ENCODE measurements at places on chromosomes 13 and 19. TPM values are rescaled to one million over a fixed set of nuclear protein-coding genes. Genes with fewer than 3 reads are reported as not detected.

GRCh38 chr13:37701306-37701705, 102.7 kb upstream of the POSTN start:
- H3K27ac ChIP-seq: peak overlapping the region; percentile 84
- H3K36me3 ChIP-seq: no peaks in the 10 kb centered on the region
- no peaks in the 10 kb centered on the region for H3K27me3 ChIP-seq
- H3K4me1 ChIP-seq: peaks cover 11% of the 10 kb centered on the region

DNA sequence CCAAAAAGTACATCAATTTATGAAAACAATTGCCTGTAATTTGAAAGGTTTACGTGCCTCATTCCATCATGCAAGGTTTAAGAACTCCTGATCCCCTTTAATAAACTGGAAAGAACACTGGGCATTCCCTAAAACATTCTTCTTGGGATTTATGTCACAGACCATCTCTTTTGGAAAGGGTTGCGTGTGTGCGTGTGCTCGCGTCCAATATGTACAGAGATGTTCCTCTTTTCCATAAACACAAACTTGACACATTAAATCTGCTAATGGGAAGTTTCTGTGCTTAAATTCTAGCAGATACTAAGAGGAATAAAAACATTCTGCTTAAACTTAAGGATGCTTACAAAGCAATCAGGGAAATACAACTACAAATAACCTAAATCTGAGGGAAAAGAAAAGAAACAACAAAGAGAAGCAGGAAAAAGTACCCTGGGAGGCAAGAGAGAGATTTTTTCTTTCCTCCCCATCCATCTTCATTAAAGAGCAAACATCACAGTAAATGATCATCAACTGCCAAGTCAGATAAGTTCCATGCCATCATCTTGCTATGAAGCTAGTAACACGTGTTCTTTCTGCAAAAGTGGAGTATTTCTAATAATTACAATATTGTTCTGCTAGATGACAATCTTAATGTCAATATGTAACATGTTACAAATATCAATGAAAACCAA, 83.7 kb downstream of the STK24 start:
- no peak for DNase-seq
- no peaks in the 10 kb centered on the region for H3K36me3 ChIP-seq
- H3K4me3 ChIP-seq: no peak overlapping the region
- H3K27ac ChIP-seq: no peak overlapping the region

- H3K4me3 ChIP-seq: no peak overlapping the region
- H3K27me3 ChIP-seq: no peaks in the 10 kb centered on the region
- H3K27ac ChIP-seq: no peak overlapping the region
- no peak for DNase-seq
Observed at GRCh38 chr13:95247852-95248251, 53.4 kb downstream of the ABCC4 start.

- H3K36me3 ChIP-seq: peaks cover 9% of the 10 kb centered on the region
- peak; percentile 63 for DNase-seq
- H3K27me3 ChIP-seq: no peaks in the 10 kb centered on the region
- peak overlapping the region; percentile 81 for H3K4me3 ChIP-seq
Observed at GRCh38 chr13:110914331-110915056, 375 bp downstream of the ANKRD10 start.

DNA sequence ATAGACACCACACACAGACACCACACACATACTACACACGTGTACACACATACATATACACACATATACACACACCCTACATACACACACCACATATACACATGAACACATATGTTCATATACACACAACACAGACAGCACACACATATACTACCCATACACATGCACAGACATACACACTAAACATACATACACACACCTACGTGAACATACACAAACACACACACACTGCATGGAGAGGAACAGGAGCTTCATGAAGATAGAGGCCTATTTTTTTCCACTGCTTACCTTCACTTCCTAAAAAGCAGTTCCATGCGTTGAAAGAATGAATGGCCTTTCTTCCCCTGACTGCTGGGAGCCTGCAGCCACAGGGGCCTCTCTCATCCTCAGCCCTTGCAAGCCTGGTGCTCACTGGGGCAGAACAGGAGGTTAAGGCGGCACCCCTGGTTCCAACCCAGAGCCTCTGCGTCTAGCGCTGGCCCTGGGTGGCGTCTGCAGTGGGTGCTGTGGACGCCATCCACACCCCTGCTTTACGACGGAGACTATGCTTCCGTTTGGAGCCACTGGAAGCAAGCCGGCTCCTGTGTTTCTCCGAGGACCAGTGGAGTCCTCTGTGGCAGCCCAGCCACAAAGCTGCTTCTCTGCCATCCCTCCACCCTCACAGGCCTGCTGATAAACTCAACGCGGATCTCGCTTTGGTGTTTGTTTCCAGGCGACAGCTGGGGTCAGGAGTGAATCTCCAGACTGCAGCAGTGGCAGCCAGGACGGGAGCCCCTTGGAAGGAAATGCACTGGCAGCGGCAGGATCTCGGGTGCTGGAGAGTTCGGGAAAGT, 1.9 kb upstream of the RASA3 start:
- H3K27ac ChIP-seq: no peak overlapping the region
- no peak overlapping the region for H3K4me3 ChIP-seq
- H3K27me3 ChIP-seq: no peaks in the 10 kb centered on the region
- H3K36me3 ChIP-seq: no peaks in the 10 kb centered on the region
- no peak for DNase-seq

The OR7A5 gene
- not detected for total RNA-seq

- no peak overlapping the region for H3K4me3 ChIP-seq
- peaks cover 7% of the 10 kb centered on the region for H3K4me1 ChIP-seq
- DNase-seq: no peak
- H3K27me3 ChIP-seq: no peaks in the 10 kb centered on the region
Observed at GRCh38 chr13:44160591-44161191, 212.9 kb upstream of the SERP2 start.

- no peaks in the 10 kb centered on the region for H3K36me3 ChIP-seq
- H3K27me3 ChIP-seq: no peaks in the 10 kb centered on the region
- peak; percentile 17 for DNase-seq
- peak within 1 kb of the TSS; percentile 80 for H3K4me3 ChIP-seq
Observed at GRCh38 chr19:17718947-17719711, at the start of gene MAP1S. Gene MAP1S (plus strand): TSS chr19:17719480. CDS start chr19:17719503, 23 bp downstream.

DNA sequence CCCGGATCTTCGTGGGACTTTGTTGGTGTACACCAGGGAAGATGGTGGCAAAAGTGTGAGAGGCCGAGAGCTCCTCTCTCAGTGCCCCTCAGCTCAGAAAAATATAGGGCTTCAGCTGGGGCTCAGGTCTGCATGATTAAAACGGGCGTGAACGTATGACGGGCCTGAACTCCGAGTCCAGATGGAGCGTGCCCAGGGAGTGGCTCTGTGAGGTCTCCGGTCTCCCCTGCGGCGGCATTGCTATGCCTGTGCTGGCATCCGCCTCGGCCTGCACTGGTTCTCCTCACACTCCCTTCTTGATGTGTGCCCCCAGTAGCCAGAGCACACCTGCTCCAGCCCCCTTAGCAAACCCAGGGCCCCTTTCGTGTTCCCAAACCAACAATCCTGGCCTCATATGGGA, 82.0 kb downstream of the TEX29 start:
- H3K27ac ChIP-seq: no peak overlapping the region
- no peak for DNase-seq
- H3K4me1 ChIP-seq: no peaks in the 10 kb centered on the region
- no peak overlapping the region for H3K4me3 ChIP-seq
- peaks cover 2% of the 10 kb centered on the region for H3K27me3 ChIP-seq
- no peaks in the 10 kb centered on the region for H3K36me3 ChIP-seq

The IFI30 gene
- total RNA-seq: 2.3 TPM

DNA sequence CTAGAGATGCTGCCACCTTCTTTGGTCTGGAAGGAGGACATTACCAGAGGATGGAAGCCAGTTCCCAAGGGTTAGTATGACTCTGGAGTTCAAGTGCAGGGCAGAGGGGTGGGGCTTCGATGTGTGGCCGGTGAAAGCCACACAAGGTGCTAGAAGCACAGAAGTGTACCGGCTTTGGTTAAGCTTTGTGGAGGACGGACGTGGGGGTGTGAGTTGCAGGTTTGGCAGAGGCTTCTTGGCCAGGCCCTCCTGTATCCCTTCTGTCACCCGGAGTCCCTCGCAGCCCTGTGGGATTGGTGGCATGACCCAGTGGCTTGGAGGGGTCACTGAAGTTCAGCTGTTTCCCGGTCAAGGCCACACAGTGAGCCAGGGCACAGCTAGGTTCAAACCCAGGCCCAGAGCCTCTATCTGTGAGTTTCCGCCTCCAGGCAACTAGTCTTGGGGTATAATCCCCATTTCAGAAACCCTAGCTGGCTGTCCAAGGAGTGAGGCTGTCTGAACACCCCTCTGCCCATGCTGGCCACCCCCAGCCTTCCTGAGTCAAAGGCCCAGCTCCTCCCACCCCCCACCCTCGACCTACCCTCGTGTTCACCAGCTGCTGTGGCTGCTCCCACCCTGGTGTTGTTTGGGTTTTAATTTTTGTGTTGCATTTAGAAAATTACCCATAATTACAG, 4.6 kb upstream of the SSBP4 start:
- H3K36me3 ChIP-seq: no peaks in the 10 kb centered on the region
- peaks cover 44% of the 10 kb centered on the region for H3K4me1 ChIP-seq
- no peak overlapping the region for H3K4me3 ChIP-seq
- peak overlapping the region; percentile 15 for H3K27ac ChIP-seq
- H3K27me3 ChIP-seq: no peaks in the 10 kb centered on the region

GRCh38 chr13:26050568-26051230, 1.1 kb downstream of the SHISA2 start:
- H3K4me1 ChIP-seq: peaks cover 13% of the 10 kb centered on the region
- peak overlapping the region; percentile 62 for H3K27ac ChIP-seq
- H3K36me3 ChIP-seq: peaks cover 3% of the 10 kb centered on the region
- H3K27me3 ChIP-seq: no peaks in the 10 kb centered on the region

- H3K4me1 ChIP-seq: peaks cover 20% of the 10 kb centered on the region
- DNase-seq: peak; percentile 92
- H3K27ac ChIP-seq: peak overlapping the region; percentile 38
- no peaks in the 10 kb centered on the region for H3K27me3 ChIP-seq
- peaks cover 6% of the 10 kb centered on the region for H3K36me3 ChIP-seq
- H3K4me3 ChIP-seq: no peak overlapping the region
Observed at GRCh38 chr13:114078461-114079451, 53.7 kb downstream of the RASA3 start.

The LILRB3 gene
- not detected for total RNA-seq

- no peak overlapping the region for H3K4me3 ChIP-seq
- no peak for DNase-seq
- peaks cover 12% of the 10 kb centered on the region for H3K27me3 ChIP-seq
- no peaks in the 10 kb centered on the region for H3K4me1 ChIP-seq
- no peaks in the 10 kb centered on the region for H3K36me3 ChIP-seq
Observed at GRCh38 chr19:46030812-46031550, 8.1 kb upstream of the PGLYRP1 start.

The ZIC5 gene
- 0.17 TPM for total RNA-seq

The FAM216B gene
- not detected for total RNA-seq

DNA sequence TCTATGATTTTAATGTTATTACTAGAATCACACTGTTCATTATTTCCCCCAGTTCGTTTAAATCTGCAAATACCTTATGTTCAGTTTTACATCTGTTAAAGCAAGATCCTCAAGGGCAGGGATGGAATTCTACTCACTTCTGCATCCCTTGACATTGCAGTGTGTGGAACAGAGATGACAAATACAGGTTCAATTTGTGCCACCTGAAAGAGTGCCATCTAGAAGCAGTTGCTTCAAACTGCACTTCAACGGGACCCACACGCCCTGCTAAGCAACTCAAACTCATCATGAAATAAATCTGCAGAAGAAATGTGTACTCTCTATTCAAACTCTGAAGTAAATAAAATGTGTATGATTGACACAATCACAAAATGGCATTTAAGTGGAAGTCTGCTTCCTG, 44.5 kb downstream of the RUBCNL start:
- no peaks in the 10 kb centered on the region for H3K36me3 ChIP-seq
- peaks cover 49% of the 10 kb centered on the region for H3K27me3 ChIP-seq
- no peak overlapping the region for H3K4me3 ChIP-seq
- no peak for DNase-seq

The TNNI3 gene
- not detected for total RNA-seq

The SHFL gene
- 86.8 TPM for total RNA-seq

- peak; percentile 65 for DNase-seq
- peaks cover 4% of the 10 kb centered on the region for H3K4me1 ChIP-seq
- peaks cover 5% of the 10 kb centered on the region for H3K36me3 ChIP-seq
- no peaks in the 10 kb centered on the region for H3K27me3 ChIP-seq
Observed at GRCh38 chr19:53431399-53432087, at the start of gene ZNF761. Gene ZNF761 (plus strand): TSS chr19:53431984. CDS start chr19:53447269, 15,285 bp downstream.

The ZNF222 gene
- total RNA-seq: 4.0 TPM

DNA sequence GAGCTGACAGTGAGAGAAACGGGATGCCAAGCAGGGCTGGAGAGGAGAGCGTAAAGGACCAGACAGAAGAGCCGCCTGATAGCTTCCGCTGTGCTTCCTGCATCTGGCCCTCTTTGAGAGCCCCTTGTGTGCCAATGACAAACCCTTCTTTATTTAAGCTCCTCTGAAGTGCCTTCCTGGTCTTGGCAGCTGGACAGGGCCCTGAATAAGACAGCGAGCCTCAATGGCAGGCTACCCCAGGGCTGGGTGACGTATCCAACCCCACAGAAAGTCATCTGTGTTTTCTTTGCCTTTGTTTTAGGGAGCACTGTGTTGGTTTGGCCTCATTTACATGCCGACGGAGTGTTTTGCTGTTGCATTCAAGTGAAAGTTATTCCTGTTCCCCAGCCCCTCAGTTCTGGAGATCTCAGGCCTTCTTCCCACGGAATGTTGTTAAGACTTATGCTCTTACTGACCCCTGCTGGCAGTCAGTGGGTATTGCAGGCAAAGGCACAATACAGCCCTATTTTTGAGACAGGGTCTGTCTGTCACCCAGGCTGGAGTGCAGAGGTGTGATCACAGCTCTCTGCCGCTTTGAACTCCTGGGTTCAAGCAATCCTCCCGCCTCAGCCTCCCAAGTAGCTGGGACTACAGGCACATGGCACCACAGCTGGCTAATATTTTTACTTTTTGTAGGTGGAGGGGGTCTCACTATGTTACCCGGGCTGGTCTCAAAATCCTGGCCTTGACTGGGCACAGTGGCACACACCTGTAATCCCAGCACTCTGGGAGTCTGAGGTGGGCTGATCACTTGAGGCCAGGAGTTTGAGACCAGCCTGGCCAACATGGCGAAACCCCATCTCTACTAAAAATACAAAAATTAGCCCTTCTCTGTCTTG, 16.8 kb downstream of the CCL25 start:
- H3K27ac ChIP-seq: no peak overlapping the region
- H3K27me3 ChIP-seq: no peaks in the 10 kb centered on the region
- no peak overlapping the region for H3K4me3 ChIP-seq
- H3K4me1 ChIP-seq: no peaks in the 10 kb centered on the region
- H3K36me3 ChIP-seq: no peaks in the 10 kb centered on the region

The ZNF556 gene
- not detected for total RNA-seq

DNA sequence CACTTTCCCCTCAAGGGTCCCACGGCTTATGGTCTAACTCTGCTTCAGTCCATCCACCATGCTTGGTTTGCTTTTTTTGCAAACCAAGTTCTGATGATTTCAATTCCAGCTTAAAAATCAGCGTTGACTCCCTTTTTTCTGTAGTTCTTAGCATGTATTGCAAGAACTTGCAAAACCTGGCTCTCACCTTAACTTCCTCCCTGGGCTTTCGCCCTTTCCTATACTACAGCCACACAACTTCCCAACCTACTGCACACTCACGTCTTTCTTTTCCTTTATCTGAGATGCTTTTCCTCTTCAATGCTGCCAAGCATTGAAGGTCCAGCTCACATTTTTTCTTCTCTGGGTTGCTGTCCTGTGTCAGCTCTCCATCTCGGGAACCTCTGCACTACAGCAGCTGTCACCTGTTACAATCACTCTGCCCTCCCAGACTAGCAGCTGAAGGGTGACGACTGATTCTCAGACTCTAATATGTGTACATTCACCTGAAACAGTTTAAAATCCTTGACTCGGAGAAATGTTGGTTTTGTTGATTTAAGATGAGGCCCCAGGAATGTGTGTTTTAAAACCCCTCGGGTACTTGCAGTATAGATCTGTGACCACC, 143.7 kb downstream of the FREM2 start:
- H3K27me3 ChIP-seq: no peaks in the 10 kb centered on the region
- H3K27ac ChIP-seq: no peak overlapping the region
- H3K4me1 ChIP-seq: no peaks in the 10 kb centered on the region

The BICRA gene
- total RNA-seq: 20.7 TPM
